ENCODE measurements at places on chromosomes 1 and 21.
A peak's percentile ranks its signal among the peaks of the same experiment; 100 is the strongest.

- peak; percentile 52 for DNase-seq
Observed at GRCh38 chr1:7902478-7903085, 38.1 kb downstream of the TNFRSF9 start.

DNA sequence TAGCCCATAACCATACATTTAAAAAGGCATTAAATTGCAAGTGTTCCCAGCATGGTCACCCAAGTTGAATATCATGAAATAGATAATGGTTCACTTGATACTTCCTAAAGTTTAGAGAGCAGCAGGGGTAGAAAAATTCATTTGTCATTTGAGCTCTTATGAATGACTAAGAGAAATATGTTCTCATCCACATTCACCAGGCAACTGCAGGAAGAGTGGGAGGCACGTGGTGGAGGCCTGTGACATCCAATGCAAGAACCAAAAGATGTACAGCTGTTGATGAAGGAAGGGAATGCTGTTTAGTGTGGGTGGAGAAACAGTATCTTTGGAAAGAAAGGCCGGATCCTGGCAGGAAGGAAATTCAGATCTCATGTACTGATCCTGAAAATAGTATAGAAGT is 473.1 kb downstream of the ADGRL2 start:
- DNase-seq = no peak

- no peak for DNase-seq
Observed at GRCh38 chr1:101645810-101646209, 350.9 kb downstream of the OLFM3 start.

GRCh38 chr1:55287723-55288122 is 72.6 kb upstream of the USP24 start:
- no peak for DNase-seq

- no peak for DNase-seq
Observed at GRCh38 chr1:215835951-215836350, 268.8 kb downstream of the KCTD3 start.

GRCh38 chr1:199377211-199377610 is 650.3 kb upstream of the NR5A2 start:
- DNase-seq = no peak

- no peak for DNase-seq
Observed at GRCh38 chr1:35585281-35585680, 12.2 kb downstream of the TFAP2E start.

DNA sequence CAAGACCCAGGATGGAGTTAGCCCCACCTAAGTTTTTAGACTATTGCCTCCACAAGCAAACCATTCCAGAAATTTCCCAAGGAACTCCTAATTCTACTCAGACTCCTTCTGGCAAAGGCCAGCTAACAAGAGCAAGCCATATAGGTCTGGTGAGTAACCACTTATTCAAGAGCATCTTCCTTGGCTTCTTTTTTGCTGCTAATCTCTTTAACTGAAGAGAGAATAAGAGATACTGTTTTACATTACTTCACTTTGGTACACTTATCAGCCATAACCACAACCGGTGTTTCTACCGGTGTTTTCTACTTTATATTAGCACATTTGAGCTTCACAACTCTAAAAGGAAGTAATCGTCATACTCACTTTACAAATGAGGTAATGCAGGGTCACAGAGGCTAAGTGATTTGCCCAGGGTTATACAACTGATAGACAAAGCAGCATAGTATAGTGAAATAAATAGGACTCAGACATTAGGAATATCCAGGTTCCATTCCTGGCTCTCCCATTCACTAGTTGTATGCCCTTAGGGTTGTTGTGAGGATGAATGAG is 1.7 kb upstream of the EPS15 start:
- no peak for DNase-seq

DNA sequence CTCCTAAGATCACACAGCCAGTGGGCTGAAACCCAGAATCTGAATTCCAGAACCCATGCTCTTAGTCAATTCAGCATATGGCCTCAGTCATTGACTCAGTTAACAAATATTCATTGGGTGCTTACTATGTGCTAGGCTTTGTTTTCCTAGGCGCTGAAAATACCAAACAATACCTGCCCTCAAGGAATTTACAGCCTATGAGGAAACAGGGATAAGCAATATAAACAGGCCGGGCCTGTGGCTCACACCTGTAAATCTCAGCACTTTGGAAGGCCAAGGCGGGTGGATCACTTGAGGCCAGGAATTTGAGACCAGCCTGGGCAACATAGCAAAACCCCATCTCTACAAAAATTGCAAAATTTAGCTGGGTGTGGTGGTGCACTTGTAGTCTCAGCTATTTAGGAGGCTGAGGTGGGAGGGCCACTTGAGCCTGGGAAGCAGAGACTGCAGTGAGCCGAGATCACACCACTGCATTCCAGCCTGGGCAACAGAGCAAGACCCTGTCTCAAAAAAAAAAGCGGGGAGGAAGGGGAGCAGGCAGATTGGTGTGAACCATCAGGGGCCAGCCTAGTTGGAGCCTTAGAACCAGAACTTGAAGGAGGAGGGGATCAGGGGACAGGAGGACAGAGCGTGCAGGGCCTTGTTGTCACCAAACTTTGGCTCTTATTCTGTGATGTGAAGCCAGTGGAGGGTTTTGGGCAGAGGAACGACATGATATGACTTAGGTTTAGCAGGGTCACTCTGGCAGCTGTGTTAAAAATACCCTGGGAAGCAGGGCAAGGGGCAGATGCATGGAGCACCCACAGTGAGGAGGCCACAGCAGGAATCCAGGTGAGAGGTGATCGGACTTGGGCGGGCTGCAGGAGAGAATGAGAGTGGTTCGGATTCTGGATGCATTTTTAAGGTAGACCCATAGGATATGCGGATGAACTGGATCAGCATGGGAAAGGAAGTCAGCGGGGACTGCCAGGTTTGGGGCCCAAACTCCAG is 5.8 kb downstream of the TINAGL1 start:
- no peak for DNase-seq

Measured in T-helper 2 cell treated with Interferon-gamma antibody and Interleukin-4, amounts not matched to agents 5 μg/mL and 100 μg/mL, for 36 hours (primary cell).